Astrocyte of the hippocampus (primary cell): ENCODE measurements at places on chromosomes 3 and 15.
A peak's percentile ranks its signal among the peaks of the same experiment; 100 is the strongest.

DNA sequence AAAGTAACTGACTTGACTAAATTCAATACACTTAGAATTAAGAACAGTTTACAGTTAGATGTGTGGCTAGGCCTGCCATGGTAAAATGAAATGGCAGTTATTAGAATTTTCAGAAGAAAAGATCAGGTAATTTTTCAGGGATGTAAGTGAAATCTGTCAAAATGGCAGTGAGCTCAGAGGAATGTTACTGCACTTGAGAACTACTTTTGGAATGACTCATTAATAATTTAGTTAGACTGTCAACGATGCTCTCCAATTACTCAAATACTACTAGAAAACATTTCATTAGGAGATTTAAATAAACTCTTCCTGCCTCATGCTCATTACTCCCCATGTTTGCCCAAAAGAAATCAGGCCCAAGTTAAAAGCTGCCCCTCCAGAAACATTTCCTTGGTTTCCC, 84.4 kb downstream of the RFTN1 start:
- DNase-seq, result no peak

GRCh38 chr3:127408684-127409420, 121.0 kb upstream of the PRR20G start:
- DNase-seq, result no peak

DNA sequence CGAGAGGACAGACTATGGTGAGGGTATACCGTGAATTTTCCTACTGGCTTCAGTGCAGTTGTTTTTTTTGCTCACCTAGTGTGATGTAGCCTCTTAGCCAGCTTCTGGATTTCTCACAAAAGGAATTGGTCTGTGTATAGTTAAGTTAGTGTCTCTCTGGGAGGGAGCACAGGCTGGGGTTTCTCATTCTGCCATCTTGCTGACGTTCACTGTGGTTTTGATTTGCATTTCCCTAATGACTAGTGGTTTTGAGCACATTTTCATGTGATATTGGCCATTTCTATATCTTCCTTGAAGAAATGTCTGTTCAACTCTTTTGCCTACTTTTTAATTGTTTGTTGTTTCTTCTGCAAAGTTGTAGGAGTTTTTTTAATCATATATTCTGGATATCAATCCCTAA, 2.2 kb upstream of the CD86 start:
- DNase-seq, result no peak

- DNase-seq, result no peak
Measured at GRCh38 chr3:110799271-110799670, 272.3 kb upstream of the NECTIN3 start.

- DNase-seq, result no peak
Measured at GRCh38 chr15:25676070-25676469, 187.1 kb downstream of the ATP10A start.

DNA sequence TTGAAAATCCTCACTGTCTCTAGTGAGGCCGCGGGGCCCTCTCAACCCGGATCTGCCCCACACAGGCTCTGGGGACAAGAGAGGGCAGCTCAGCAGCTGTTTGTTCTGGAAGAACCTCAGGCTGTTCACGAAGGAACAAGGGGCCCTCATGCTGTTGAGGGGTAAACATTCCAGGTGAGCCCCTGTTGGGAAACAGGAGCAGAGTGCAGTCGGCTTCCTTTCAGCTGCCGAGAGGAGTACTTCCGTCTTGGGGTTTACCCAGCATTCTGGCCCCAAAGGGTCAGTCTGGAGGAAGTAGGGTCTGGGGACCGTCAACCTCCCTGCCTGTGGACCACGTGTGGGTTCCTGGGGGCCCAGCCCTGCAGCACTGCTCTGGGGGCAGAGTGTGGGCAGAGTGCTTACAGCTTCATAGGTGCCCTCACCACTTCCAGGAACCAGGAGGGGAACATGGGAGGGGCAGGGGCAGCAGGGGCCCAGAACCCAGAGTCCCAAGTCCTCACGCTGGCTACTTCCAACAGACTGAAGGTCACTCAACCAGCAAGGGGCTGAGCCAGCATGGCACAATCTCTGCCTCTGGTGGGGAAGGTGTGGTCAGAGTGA, 49.2 kb upstream of the CTSH start:
- DNase-seq, result no peak

GRCh38 chr3:67655364-67656121, 1.1 kb upstream of the SUCLG2 start:
- no peak for DNase-seq

GRCh38 chr15:26235864-26236263, 372.7 kb upstream of the ATP10A start:
- DNase-seq, result no peak

- DNase-seq, result no peak
Measured at GRCh38 chr15:40500568-40501330, 30.0 kb downstream of the CHST14 start.

DNA sequence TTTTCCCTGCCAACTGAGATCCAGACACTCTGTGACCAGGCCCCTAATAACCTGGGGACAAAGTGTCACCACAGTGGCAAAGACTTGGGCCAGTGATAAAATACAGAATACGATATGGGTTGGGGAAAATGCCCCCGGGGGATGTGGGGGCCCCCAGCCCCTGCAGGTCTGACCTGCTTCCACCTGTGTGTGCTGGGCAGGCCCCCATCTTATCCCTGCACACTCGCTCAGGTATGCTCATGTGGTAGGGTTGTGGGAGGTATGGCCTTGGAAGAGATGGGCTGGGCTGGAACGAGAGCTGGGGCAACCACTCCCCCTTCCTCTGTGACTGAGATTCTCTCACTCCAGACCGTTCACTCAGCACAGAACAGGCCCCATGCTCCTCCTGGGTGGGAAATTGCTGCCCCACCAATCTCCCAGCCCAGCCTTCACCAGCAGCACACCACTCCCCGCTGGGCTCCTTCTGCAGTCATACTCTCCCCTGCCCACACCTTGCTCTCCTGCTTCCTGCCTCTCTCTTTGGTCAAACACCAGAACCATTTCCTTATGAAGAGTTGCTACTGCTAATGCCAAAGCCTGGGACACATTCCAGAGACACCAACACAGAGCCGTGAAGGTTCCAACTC, 9.6 kb upstream of the CPEB1 start:
- DNase-seq, result no peak

DNA sequence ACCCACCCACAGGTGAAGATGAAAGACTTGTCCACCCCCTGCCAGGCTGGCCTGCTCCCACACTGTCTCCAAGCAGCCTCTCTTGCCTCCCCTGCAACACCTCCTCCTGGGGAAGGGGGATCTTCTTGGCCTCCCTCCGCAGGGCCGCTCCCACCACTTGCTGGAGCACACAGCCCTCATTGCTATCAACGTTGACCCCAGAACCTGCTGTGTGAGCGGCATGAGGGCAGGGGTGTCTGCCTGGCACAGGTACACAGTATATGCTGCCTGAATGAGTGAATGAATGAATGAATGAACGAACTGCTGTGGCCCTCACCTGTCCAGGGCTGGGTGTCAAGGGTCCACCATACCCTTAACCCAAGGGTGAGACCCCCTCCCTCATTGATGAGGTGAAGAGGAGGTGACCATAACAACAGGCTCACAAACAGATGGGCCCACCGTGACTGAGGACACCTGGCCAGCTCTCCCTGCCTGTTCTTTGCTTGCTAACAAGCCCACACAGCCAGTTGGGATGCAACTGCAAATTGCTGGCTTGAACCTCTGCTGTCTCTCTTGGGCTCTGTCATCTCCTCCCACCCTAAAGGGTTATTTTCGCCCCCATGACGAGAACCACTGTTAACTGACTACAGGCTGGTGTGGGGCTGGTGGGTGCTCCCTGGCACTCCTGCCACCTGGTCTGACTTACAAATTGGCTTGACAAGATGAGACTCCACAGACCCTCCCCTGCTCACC, 22.5 kb downstream of the SLC41A3 start:
- DNase-seq, result no peak

DNA sequence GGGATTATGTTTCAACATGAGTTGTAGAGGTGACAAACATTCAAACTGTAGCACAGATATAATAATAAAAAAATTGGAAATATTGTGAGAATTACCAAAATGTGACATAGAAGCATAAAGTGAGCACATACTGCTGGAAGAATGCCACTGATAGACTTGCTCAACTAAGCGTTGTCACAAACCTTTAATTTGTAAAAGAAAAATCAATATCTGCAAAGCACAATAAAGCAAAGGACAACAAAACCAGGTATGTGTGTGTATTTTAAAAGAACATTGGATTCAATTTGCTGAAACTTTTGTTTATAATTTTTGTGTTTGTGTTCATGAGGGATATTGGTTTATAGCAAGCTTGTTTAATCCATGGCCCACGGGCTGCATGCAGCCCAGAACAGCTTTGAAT, 40.8 kb upstream of the EIF5A2 start:
- DNase-seq, result no peak

GRCh38 chr15:68029959-68030358, 24.2 kb upstream of the PIAS1 start:
- no peak for DNase-seq

DNA sequence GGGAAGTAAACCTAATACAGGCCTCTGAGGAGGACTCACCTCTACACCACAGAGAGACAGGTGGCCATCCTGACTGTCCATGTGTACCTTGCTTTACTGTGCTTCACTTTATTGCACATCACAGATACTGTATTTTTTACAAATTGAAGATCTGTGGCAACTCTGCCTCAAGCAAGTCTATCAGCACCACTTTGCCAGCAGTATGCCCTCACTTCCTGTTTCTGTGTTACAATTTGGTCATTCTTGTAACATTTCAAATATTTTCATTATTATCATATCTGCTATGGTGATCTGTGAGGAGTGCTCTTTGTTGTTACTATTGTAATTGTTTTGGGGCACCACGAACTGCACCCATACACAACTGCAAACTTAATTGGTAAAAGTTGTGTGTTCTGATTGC, 78.0 kb downstream of the BBX start:
- no peak for DNase-seq

DNA sequence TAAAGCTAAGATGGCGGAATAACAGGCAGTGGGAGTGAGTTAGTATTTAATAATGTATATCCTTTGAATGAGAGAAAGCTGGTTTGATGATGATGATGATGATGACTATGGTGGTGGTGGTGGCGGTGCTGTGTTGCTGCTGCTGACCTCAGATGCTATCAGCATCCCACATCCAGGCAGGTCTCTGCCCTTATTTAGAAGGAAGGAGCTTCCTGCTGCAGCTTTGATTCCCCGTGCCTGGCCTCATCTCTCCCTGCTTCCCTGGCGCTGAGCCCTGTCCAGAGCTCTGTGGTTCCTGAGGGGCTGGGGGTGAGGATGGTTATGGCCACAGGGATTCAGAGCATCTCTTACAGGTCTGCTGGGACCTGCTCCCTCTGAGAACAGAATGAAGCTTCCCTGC, 73.1 kb downstream of the RAB11A start:
- peak; percentile 58 for DNase-seq

DNA sequence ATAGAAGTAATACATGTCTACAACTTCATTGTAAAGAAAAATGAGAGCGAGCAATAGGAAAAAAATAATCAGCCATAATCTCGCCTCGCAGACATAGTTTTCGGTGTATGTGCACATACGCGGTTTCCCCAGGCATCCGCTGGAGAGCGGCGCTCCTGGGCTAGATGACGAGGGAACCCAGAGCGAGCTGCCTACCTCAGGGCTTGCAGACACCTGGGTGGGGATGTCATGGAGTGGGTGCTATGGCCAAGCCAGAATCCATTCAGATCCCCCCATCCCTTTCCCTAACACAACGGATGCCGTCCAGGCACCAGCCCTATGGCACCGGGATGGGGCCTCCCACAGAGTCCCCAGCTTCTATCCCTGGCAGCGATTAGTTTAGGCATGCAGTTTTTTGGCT, 4.5 kb upstream of the CFAP100 start:
- no peak for DNase-seq

- no peak for DNase-seq
Measured at GRCh38 chr3:90041995-90042394, 934.6 kb downstream of the EPHA3 start.

GRCh38 chr3:107680698-107681097, 157.9 kb downstream of the BBX start:
- DNase-seq, result peak; percentile 50

DNA sequence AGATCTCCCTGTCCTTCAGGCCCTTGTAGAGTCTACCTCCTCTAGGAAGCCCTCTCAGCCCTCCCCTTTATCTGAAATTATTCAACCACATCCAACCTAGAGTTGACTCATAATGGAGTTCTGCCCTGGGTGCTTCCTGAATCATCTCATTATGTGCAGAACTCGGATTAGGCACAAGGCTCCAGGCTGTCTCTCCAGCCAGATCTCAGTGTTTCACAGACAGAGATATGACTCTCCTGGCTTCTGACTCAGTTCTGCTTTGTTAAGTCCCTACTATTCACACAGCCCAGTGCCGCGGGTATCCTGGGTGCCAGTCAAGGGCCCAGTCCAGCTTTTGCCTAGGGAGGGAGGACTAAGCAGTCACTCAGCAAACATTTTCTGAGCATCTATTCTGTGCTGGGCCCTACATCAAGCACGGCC, 9.3 kb downstream of the STRA6 start:
- DNase-seq, result peak; percentile 90

GRCh38 chr15:29123171-29123570, 146.5 kb downstream of the NSMCE3 start:
- DNase-seq, result no peak

- DNase-seq, result peak; percentile 84
Measured at GRCh38 chr3:33439546-33440327, 468 bp downstream of the UBP1 start.

- DNase-seq, result peak; percentile 82
Measured at GRCh38 chr3:194140520-194141414, 4.8 kb downstream of the HES1 start.

DNA sequence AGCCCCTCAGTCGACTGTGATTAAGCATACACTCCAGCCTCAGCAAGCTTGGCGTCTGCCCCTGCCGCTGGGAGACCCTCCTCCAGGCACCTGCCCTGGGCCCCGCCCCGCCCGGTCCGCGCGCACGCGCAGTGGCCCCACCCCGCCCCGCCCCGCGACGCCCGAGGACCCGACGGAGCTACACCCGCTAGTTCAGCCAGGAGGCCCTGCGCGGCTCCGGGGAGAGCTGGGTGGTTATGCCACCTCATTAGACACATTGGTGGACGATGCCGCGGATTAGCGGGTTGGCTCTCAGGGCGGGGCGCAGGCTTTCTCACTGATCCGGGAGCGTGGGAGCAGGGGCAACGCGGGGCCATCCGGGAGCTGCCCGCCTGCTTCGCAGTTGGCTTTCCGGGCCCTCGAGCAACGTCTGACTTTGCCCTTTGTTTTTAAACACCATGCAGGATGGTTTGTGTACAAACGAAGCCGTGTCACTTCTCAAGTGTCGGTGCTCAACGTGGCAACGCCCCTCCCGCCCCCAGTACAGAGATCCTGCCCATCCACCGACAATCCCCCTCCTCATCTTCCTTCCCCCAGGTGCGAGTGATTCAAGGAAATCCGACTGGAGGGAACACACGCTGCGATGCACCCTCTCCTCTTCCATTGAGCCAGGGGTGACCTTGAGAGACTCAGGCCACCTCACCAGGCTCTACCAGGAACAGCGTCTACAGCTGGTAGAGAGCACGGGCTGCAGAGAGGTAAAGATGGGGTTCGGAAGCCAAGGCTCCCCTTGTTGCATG, 109.3 kb downstream of the SHQ1 start:
- DNase-seq, result peak; percentile 69

DNA sequence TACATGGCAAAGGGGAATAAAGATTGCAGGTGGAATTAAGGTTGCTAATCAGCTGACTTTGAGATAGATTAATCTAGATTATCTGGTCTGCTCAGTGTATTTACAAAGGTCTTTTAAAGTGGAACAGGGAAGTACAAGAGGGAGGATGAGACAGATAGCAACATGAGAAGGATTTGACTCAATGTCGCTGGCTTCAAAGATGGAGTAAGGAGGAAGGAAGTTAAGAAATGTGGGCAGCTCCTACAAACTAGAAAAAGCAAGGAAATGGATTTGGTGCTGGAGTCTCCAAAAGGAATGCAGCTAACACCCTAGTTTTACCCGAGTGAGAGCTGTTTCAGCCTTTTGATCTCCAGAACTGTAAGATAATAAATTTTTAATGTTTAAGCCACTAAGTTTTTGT, 180.7 kb upstream of the TTC14 start:
- DNase-seq, result no peak
